ENCODE measurements at places on chromosomes 4 and X.

DNA sequence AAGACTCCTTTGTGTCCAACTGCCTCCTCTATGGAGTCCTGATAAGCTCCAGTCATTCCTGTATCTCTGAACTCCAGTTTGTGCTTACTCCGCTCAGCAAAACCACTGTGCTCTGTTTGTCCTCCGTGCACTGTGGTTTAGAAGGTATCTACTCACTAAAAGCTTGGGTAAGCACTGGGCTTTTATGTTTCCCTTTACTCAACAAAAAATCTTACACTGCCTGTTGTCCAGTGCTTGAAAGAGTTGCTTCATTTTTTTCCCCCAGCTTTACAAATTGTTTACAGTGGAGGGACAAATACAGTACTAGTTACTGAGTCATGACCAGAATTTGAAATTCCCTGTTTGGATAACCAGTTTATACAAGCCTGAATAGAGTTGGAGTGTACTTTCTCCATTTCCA is 545.3 kb upstream of the FAT1 start:
- no peak for DNase-seq

GRCh38 chr4:6856391-6856790 is 53.2 kb upstream of the TBC1D14 start:
- DNase-seq, result no peak

- no peak for DNase-seq
These were observed 181.9 kb downstream of the SPRY1 start for GRCh38 chr4:123578276-123579029.

DNA sequence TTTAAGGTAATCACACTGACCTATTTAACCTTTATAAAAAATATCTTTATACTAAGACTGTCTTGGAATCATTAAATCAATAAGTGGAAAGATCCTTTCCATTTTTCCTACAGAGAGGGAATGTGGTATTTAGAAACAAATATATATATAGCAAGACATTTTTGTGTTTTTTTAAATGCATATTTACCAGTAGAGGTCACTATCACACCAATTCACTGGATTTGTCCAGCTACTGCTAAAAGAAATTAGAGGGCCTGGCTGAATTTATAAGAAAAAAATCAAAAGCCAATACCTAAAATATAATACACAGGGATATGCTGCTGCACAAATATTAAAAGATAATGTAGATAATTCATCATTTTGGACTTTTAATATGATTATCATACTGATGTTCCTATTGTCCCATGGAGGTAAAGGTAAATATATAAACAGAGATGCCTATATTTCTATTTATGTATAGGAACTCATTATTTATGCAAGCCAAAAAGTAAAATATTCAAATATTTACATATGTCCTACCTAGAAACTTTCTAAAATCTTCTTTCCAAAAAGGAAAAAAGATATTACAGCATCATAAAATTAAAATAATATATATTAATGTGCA is 69.5 kb downstream of the PDE5A start:
- no peak for DNase-seq

DNA sequence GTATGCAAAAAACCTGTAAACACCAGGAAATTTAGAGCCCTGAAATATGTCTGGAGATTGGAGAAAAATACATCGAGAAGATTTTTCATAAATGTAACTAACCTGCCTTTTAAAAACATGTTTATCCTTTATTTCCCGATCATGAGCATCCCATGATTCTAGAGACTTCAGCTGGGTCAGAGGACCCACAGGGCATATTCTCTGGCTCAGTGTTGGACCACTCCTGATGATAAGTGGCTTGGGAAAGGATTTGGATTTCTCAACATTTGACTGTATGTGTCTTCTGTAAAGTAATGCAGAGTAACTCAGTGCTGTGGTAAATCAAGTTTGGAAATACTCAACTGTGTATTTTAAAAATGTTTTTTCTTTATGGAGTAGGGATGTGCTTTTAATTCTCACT is 40.0 kb upstream of the ANK2 start:
- DNase-seq, result no peak

- DNase-seq, result no peak
These were observed 1207.4 kb downstream of the ADGRL3 start for GRCh38 chr4:62407534-62407933.

DNA sequence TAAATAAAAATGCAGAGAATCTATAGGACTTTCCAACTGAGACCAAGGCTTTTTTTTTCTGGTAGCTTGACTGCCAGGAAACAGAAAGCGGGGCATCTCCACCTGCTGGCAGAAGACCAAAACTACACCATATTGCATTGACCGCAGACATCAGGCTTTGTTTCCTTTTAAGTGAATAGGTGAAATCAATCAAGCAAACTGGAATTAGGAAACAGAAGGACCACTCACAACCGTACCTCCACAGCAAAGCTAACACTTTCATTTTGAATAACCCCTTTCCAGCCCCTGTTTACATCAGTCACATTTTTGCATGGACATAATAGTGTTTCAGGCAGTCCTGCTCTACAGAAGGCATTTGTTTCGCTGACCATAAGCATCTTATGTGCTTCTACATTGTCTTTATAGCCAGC is 218.2 kb downstream of the IDS start:
- DNase-seq, result peak; percentile 24

GRCh38 chr4:108107101-108107500 is 61.6 kb downstream of the LEF1 start:
- no peak for DNase-seq

DNA sequence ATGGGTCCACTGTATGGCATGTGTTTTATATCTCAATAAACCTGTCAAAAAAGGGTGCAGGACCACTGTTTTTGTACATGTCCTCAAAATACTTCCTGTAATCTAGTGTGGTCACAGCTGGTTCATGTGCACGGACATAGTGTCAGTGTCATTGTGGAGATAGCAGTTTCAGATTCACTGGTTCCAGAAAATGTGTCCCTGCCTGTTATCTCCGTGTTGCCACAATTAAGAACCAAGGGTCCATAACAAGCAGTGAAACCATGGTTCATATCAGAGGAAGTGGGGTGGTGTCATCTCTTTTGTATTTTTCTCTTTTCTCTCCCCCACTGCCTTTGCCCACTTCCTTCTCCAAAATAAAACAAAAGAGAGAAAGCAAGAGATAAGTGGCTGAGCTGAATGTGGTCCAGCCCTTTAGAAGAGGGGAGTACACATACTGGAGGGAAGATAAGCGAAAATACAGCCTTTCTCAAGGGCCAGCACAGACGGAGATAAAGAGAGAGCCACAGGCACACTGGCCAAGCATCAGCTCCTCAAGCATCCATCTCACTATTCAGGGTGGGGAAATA is 51.2 kb downstream of the TBL1X start:
- peak; percentile 48 for DNase-seq

GRCh38 chr4:26874110-26874509 is 13.5 kb downstream of the STIM2 start:
- DNase-seq, result no peak

DNA sequence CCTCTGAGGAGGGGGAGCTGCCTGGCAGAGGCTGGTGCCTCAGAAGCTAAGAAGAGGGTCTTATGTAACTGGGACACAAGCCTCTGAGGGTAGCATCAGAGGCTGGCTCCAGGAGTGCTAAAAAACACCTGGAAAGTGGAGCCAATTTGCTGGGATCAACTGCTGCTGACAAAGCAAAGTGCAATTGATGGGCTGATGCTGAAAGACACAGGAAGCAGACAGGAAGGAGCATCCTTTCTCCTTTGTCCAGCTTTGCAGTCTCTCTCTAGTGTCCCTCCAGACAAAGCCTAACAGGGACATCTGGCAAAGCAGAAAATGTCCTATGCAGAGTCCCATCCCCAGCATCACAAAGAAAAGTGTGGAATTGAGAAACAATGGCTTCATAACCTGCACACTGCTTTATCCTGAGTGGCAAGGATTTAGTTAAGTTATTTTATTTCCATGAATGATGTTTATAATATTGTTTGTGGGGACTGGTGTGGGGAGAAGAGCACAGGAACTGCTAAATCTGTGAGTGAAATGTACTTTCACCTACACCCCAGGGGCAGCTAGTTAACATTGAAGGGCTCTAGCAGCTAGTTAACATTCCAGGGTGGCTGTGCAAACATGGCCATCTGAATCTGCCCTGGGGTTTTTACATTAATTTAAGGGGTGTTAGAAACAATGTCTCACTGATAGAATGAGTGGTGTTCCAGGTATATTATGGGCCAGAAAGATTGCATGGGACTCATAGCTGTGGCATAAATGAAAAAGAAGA is 25.6 kb upstream of the MBTPS2 start:
- no peak for DNase-seq

DNA sequence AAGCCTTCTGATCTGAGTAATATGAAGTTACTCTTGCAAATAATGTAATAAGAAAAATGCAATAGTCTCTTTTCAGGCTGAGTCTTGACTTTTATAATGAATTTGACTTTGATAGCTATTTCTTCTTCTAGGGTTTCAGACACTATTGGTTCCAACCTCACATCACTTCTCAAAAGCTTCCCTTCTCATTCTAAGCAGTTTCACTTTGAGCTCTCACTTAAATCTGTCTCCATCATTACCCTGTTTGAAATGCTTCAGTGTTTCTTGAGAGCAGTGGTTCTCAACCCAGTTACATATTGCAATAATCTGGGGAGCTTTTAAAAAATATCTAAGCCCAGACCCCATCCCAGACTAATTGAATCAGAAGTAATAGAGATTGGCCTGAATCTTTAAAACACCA is 40.5 kb upstream of the BMP2K start:
- DNase-seq, result peak; percentile 43

- DNase-seq, result no peak
These were observed 7.4 kb upstream of the FGF13 start for GRCh38 chrX:138718941-138719340.

- DNase-seq, result peak; percentile 55
These were observed 7.5 kb upstream of the BCOR start for GRCh38 chrX:40104985-40105834.

- DNase-seq, result no peak
These were observed 567.4 kb downstream of the INPP4B start for GRCh38 chr4:142278663-142279062.

DNA sequence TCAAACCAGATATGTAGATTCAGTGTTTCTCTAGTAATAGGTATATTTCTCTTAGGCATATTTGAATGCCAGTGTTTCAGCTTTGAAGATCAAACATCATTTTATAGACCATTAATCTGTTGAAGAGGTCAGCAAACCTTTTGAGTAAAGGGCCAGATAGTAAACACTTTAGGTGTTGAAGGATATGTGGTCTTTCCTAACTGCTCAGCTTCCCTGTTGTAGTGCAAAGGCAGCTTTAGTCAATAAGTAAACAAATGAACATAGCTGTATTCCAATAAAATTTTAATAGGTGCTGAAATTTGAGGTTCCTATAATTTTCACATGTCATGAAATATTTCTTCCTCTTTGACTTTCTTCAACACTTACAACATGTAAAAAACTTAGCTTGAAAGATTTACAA is 201.6 kb downstream of the ADGRL3 start:
- no peak for DNase-seq

DNA sequence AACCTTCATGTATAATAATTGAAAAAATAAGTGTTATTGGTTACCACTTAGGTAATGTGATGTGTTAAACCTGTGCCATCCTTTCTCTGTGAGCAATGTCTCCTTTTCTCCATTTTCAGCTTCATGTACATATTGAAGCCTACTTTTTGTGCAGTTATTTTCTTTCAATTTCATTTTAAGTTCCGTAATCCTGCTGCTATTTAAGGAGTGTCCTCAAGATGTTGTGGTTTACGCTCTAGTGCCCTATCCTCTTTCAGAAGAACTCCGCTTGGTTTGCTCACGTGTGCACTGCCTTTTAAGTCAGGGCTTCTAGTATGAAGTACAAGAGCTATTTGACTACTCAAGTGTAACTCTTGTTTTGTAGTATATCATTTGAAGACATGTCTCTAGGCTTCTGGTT is 2253.2 kb upstream of the TENM3 start:
- peak; percentile 51 for DNase-seq

DNA sequence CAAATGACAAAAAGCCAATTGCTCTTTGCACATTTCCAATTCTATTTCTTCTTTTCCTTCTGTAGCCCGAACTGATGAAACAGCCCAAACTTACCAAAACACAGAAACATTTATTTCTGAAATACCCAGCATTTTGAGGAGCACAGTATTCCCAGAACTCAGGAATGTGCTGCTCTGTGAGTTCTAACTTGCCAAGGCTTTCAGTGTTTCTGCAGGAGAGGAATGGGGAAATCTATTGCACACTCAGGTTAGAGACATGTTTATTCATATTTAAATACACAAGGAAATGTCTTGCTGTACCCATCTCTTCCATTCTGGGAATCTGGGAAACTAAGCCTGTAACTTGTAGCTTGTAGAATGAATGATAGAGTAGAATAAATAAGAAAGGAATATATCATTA is 10.7 kb downstream of the TMPRSS11D start:
- DNase-seq, result no peak

DNA sequence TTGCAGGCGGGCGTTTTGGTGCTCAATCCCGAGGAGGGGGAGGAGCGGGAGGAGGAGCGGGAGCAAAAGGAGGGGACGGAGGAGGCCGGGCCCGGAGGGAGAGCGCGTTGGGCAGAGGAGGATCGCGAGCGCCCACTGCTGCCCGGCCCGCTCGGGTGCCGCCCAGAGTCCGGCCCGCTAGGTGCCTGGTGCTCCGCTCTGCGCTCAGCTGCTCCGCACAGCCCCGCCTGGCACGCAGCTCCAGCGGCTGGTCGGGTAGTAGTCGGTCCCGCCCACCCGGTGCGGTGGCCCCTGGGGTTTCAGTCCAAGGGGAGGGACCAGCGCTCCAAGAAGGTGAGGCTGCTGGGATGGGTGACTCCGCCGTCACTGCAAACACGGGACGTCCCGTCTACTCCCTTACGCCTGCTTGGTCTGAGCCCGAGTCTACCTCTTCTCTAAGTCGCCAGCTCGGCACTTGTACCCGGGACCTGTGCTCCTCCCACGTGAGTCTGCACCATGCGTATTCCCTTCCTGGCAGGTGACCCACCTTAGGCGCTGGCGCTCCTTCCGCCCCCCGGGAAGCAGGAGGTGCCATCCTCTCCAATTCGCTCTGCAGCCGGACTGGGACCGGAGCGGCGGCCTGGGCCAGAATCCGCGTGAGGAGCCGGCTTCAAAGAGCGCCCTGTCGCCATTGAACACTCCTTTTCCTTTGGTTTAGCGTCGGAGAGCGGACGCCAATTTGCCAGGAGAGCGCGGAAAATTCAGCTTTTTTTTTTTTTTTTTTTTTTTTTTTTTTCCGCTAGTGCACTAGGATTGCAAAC is 405 bp upstream of the HS3ST1 start:
- DNase-seq, result peak; percentile 71

GRCh38 chrX:13649838-13650237 is 3.1 kb upstream of the TCEANC start:
- no peak for DNase-seq

GRCh38 chrX:118156254-118156952 is 39.8 kb upstream of the KLHL13 start:
- DNase-seq, result no peak

GRCh38 chrX:7828594-7828993 is 14.4 kb upstream of the VCX start:
- no peak for DNase-seq
